ENCODE measurements at places on chromosomes 6 and 20.

GRCh38 chr6:142833054-142833453 is 111.9 kb downstream of the HIVEP2 start:
- peak; percentile 45 for DNase-seq

DNA sequence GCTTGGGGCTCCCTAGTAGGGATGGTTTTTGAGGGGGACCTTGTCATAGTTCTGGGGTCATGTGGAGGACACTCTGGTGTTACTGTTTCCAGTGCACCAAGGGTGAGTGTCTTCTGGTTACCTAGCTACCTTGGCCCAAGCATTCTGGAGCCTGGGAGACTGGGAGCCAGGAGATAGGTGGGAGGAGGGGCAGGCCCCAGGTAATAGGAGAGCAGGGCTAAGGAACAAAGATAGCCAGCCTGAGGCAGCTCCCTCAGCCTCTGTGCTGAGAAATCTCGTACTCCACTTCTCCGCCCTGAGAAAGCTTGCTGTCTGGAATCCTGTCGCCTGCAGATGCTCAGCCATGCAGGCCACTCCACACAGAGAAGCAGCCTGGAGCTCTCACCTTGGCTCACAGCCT is 8.3 kb upstream of the ENTPD6 start:
- no peak for DNase-seq

GRCh38 chr6:110537208-110538123 is 61.1 kb upstream of the SLC22A16 start:
- no peak for DNase-seq

DNA sequence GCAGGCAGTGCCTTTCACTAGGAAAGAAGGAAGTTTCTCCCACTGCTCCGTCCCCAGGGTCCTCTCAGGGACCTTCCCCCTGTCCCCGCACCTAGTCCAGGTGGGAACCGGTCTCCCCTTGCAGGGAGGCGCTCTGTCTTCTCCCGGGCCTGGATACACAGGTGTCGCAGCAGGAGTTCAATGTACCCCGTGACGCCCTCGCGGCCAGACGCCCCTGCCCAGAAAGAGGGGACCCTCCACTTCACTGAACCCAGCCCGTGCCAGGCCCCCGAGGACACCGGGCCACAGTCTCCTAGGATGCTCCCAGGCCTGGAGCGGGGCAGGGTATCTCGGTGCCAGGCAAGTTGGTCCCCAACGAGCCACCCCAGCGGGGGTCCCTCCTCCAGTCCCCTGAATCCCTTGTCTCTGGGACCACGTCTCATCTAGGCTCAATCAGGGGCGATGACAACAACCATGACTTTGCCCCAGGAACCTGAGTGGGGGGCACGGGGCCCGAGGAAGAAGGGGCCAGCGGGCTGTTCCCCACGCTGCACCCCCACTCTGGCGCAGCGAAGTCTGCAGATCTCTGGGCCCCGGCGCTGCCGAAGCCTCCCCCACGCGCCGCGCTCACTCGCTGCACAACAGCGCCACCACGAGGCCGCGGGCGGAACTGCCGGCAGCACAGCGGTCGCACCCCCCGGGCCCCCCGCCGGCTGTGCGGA is 103.0 kb downstream of the EDN3 start:
- DNase-seq = peak; percentile 75

GRCh38 chr20:62918831-62919230 is 7.5 kb downstream of the DIDO1 start:
- DNase-seq = peak; percentile 60

Data from activated naive CD4-positive, alpha-beta T cell treated with Interleukin-2 at 50 U/mL for 16 hours (primary cell).